ENCODE measurements at places on chromosomes 13 and 19. TPM values are rescaled to one million over a fixed set of nuclear protein-coding genes. Genes with fewer than 3 reads are reported as not detected.

DNA sequence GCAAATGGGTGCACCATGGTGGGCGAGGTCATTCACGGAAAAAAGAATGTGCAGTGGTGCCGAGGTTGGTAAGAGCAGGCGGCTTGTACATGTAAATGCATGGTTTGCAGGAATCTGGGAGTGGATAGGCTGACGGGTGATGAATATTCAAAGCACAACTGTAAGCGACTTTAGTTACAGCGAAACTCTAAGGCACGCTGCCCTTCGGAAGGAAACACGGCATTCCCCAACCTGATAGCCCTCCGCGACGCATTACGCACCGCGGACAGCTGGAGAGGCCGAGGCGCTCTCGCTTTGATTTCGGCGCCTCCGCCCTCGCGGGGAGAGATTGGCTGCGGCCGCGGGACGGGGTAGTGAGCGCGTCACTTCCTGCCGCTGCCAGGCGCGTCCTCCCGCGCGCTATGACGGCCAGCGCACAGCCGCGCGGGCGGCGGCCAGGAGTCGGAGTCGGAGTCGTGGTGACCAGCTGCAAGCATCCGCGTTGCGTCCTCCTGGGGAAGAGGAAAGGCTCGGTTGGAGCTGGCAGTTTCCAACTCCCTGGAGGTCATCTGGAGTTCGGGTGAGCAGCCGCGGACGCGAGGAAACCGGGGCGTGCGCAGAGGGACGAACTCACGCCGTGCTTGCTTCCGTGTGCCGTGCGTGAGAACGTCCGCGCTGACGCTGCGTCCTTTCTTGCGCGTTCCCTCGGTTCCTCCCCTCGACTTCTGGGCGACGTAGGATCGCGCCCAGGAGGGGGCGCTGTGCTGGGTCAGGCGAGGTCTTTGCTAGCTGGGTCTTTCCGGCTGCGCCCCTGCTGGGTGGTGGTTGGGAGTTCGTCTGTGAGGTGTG, at the start of gene NUDT15:
Gene NUDT15, plus strand, starts transcription at position 381 of the 828 bp plus-strand sequence. Its CDS starts 21 bp downstream, at position 402.
- peak; percentile 90 for DNase-seq

Gene DCLK1
- 385 TPM for total RNA-seq

DNA sequence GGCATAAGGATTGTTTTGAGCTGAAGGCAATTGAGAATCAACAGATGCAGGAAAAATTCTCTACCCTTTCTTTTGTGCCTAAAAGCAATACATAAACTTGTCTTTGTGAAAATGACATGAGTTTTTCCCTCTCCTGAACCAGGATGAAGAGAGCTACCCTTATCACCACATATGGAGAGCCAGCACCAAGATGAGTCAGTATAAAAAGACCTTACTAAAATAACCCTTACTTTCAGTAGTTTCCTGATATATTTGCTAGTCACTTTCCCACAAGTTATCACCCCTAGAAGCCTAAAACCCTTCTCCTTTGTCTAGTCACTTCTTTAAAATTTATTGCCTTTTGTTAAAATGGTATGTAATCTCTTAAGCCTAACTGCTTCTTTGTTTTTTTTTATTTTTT, 61.9 kb upstream of the ANKRD10 start:
- no peak for DNase-seq

Gene PABPC3
- total RNA-seq: not detected

Gene PRR22
- 0.16 TPM for total RNA-seq

Gene CYP4F2
- not detected for total RNA-seq

Gene CAPN12
- total RNA-seq: not detected

DNA sequence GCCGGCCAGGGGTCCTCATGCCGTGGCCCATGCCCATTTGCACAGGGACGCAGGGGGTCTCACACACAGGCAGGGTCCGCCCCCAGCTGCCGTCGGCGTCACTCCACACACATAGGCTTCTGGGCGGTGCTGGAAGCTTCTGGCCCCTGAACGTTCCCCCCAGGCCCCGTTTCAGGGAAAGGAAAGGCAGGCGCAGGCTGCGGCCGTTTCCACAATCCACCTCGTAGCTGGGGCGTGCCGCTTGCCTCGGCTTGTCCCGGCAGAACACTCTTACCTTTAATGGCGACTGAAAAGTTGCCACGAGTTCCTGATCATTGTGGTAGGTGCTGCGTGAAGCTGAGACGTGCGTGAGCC, 53.4 kb downstream of the MCF2L start:
- DNase-seq: no peak

Gene ZNF285
- 36.3 TPM for total RNA-seq

Gene OR7A5
- not detected for total RNA-seq

DNA sequence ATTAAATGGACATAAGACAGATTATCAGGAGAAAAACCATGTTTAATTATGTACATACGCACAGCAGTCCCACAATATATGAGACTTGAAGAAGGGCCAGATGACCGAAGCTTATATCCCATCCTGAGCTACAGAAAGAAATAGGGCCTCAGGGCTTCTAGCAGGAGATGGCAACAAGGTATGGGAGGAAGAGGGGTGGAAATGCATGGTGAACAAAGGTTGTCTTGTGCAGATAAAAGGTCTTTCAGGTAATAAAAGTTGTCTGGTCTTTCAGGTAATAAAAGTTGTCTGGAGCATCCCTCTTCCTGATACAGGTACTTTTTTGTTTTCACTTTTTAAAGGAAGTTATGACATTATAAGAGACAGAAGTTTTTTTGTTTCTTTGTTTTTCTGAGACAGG, 15.4 kb upstream of the GTF3A start:
- no peak for DNase-seq

GRCh38 chr13:91399189-91400062, 1.0 kb downstream of the GPC5 start:
- DNase-seq: no peak

Gene CYP2A7
- 0.78 TPM for total RNA-seq

Gene SUGT1
- total RNA-seq: 90.5 TPM

DNA sequence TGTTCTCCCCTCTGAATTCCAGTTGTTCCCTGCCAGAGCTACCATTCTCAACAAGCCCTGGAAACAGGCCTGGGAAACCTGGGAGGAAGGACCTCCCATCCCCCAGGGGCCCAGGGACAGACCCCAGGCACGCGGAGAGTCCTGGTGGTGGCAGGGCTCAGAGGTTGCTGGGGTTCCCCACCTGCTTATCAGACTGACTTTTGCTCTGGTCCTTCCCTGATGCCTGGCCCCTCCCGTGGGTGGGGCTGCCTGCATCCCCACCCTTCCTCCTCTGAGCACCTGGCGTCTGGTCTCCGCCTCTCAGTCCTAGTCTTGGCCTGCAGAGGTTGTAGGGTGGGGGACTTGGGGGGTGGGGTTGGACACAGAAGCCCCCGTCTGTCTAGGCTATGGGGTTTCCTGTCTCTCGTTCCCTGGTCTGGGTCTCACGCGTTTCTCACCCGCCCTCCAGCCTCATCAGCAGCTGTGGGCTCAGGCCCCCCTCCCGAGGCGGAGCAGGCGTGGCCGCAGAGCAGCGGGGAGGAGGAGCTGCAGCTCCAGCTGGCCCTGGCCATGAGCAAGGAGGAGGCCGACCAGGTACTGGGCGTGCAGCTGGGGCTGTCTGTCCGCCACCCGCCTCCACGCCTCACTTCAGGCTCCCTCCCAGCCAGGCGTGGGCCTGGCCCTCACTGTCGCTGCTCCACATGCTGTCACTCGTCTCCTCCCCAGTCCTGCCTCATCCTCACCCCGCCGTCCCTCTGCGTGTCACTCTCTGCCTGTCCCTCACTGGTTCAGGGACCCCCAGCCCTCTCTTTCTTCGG, 13.6 kb downstream of the EPN1 start:
- peak; percentile 40 for DNase-seq

Gene PSG6
- total RNA-seq: not detected

Gene CXCL17
- total RNA-seq: 0.31 TPM

- no peak for DNase-seq
Measured at GRCh38 chr19:52345162-52345561, 9.1 kb downstream of the ZNF610 start.

- DNase-seq: no peak
Measured at GRCh38 chr19:54418030-54418929, 3.0 kb downstream of the TTYH1 start.

GRCh38 chr13:86174622-86175021, 375.4 kb upstream of the SLITRK6 start:
- DNase-seq: no peak

Gene SMIM7
- total RNA-seq: 44.5 TPM

DNA sequence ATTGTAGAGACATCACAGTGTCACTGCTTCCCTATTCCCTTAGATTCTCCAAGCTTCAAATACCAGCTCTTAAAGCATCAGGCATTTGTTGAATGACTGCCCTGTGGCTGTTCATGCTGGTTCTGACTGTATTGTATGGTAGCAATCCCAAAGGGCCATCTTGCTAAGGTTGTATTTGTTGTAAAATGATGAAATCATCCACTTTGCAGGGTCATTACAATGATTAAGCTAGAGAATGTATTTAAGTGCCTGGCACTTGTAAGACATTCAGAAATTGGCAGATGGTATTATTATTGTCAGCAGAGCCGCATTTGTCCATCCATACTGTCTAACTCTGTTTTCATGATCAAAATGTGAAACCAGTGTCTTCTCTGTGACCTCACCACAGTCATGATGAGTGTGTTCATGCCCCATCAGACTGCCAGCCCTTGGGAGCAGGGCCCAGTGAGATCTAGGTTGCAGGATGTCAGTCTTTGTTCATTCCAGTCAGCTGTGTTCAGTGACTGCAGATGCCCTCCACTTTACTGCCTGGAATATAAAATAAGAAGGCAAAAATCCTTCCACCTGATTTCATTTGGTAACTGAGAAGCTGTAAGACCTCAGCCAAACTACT, 86.1 kb downstream of the DHRS12 start:
- DNase-seq: no peak

DNA sequence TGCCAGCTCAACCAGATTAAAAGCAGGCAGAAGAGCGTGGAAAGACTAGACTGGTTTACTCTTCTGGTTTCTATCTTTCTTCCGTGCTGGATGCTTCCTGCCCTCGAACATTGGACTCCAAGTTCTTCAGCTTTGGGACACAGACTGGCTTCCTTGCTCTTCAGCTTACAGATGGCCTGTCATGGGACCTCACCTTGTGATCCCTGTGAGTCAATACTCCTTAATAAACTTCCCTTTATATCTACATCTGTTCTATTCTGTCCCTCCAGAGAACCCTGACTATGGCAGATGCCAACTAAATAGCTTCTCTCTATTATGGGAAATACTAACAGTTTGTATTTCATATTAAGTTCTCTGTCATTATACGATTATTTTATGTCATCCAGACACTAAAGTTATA, 609.1 kb downstream of the LMO7 start:
- DNase-seq: no peak

GRCh38 chr13:32472194-32472621, 44.3 kb upstream of the N4BP2L1 start:
- DNase-seq: no peak

- no peak for DNase-seq
Measured at GRCh38 chr13:54232700-54233099, 1204.1 kb downstream of the OLFM4 start.

DNA sequence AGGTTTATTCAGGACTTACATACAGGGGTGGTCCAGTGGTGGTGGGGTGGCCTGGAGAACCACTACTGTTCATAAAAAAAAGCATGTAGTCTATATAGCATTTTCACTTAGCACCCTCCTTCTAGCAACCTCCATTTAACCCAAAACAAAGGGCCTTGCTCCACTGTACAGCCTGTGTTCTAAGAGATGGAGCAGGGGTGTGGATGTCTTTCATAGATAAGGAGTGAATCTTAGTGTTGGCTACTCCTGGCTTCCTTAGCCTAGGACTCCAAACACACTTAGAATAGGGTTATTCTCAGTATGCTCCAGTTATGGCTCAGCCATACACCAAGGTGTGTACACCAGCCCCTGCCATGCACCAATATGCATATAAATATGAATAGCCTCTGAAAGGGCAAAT, 95.2 kb downstream of the ELF1 start:
- DNase-seq: no peak

Gene PCDH9
- total RNA-seq: 113 TPM

Gene ELANE
- total RNA-seq: not detected

DNA sequence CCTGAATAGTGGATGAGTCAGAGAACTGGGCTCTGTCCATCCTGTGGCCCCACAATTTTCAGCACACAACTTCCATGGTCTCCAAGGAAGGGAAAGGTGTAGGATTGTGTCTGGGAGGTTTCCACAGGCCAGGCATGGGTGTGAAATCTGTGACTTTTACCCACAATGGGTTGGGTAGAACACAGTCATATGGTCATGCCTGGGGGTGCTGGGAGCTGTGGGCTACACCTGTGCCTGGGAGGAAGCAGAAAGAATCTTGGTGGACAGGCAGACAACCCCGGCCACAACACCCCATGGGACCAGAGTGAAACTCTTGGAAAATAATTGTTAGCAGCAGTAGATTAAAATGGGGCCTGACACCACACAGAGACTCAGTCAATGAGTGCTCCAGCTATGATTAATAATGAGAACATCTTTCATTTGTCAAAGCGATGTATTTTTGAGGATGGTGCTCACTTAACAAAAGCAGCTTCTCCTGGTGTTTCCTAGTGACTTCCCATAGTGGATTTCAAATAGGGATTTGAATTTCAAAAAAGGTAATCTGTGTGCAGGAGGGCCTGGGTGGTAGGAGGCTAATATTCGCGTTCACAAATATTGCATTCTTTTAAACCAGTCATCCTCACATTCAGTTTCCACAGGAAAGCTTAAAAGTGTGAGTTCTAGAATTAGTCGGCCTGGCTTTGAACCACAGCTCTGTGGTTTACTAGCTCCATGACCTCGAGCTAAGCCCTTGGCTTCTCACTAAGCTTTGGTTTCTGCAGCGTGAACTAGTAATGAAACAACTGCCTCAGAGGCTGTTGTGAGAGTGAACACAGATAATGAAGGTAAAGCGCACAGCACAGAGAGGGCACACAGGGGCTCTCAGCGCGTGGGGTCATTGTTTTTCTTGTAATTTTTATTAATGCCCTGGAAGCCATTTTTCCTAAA, 89.3 kb upstream of the UQCRFS1 start:
- no peak for DNase-seq

GRCh38 chr19:13942023-13942684, 3.9 kb upstream of the PODNL1 start:
- no peak for DNase-seq

DNA sequence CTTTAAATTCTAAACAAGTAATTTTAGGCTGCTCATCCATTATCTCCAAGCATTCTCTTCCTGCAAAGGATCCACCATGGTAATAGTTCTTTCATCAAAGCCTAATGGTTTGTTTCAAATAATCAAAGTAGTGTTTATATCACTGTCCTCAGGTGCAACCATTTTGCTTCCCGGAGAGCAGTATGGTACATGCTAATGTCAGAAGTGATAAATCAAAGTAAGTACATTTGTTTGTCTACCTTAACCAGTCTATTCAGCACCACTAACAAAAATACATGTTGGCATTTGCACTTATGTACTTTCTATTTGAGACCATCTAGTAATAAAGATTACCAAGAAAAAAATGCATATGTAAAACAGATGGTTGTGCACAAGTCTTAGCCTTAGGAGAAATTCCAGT, 37.5 kb downstream of the DACH1 start:
- DNase-seq: no peak

GRCh38 chr19:48895226-48895625, 3.3 kb downstream of the TULP2 start:
- no peak for DNase-seq

Gene ZNF763
- total RNA-seq: 6.7 TPM

Gene CYP4F11
- 0.16 TPM for total RNA-seq

Gene F2RL3
- under 0.01 TPM for total RNA-seq

DNA sequence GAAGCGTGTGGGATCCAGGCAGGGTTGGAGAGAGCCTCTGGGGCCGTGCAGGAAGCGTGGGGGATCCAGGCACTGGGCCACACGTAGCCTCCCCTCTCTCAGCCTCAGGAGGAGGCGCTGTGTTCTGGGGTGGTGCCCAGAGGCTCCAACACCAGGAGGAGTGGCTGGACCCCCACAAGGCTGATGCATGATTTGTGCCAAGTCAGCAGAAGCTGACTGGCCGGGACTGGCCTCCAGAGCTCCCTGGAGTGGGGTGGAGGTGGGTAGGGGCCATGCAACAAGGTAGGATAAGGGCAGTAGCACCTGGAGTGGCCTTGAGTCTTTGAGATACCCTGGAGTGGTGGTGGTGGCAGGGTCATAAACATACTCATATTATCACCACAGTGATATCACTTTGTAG, 75.3 kb downstream of the ERICH6B start:
- no peak for DNase-seq

Measured in occipital lobe (tissue), 3 donors.